Stimulated activated CD4-positive, alpha-beta T cell treated with anti-CD3 and anti-CD28 coated beads, Interleukin-1b, Interleukin-23, amount 100 ng/mL, for 1 hour (primary cell): ENCODE measurements at places on chromosomes 4 and X.
A peak's percentile ranks its signal among the peaks of the same experiment; 100 is the strongest.

GRCh38 chr4:176034499-176034898, 31.1 kb upstream of the WDR17 start:
- DNase-seq = no peak

GRCh38 chr4:138114434-138114833, 127.7 kb downstream of the SLC7A11 start:
- no peak for DNase-seq

DNA sequence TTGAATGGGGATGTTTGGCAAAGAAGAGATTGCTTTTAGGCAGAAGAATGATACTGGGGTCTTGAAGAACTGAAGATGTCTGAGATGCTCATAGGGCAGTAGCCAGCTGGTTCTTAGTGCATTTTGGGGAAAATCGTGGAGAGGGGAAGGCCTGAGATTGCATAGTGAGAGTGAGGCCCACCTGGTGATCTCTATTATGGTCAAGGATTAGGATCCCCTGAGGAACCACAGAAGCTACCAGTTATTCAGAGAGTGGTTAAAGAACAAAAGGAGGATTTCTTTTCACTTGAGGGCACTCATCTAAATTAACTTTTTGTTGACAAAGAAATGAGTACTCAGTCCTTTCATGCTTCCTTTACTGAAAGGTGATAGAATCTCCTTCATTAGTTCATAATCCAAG, 271.3 kb upstream of the HAND2 start:
- DNase-seq = no peak

- DNase-seq = no peak
Measured at GRCh38 chrX:85573801-85574200, 194.3 kb upstream of the POF1B start.

- peak; percentile 23 for DNase-seq
Measured at GRCh38 chrX:110167952-110168451, 149.9 kb downstream of the AMMECR1 start.

DNA sequence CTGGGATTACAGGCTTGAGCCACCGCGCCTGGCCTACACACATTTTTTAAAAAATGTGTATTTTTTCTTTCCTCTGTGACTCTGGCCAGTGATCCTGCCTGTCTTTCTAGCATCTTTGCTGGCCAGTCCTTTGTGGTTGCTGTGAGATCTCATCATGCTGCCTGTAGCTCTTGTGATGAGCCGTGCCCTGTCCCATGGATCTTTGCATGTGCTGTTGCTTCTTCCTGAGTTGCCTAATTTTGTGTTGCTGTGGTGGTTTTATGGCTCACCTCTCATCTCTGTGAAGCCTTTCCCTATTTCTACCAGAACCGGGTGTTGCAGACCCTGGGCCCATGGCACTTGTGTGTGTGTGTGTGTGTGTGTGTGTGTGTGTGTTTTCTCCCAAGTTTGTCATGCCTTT, 8.3 kb downstream of the NSD2 start:
- no peak for DNase-seq

GRCh38 chr4:164056426-164057142, 562.1 kb downstream of the TMA16 start:
- no peak for DNase-seq

- DNase-seq = no peak
Measured at GRCh38 chr4:122787940-122788339, 38.7 kb upstream of the FGF2 start.

DNA sequence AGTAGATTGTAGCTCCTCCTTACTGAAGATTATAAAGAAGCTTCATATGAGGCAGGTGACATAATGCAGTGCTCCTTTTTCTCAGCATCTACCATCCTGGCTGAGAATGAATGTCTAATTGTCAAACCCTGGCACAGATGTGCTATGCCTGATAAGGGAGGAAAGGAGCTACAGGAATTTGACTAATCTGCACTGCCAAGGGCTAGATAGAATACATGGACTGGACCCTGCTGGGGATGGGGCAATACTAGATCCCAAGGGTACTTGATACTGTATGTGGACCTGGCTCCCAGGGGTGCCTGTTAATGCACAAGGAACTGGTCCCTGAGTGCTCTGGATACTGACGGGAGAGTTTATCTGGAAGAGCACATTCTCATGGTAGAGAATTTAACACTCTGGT, 362.2 kb upstream of the EMCN start:
- DNase-seq = no peak

GRCh38 chrX:1601768-1602085, 10.3 kb downstream of the AKAP17A start:
- no peak for DNase-seq

DNA sequence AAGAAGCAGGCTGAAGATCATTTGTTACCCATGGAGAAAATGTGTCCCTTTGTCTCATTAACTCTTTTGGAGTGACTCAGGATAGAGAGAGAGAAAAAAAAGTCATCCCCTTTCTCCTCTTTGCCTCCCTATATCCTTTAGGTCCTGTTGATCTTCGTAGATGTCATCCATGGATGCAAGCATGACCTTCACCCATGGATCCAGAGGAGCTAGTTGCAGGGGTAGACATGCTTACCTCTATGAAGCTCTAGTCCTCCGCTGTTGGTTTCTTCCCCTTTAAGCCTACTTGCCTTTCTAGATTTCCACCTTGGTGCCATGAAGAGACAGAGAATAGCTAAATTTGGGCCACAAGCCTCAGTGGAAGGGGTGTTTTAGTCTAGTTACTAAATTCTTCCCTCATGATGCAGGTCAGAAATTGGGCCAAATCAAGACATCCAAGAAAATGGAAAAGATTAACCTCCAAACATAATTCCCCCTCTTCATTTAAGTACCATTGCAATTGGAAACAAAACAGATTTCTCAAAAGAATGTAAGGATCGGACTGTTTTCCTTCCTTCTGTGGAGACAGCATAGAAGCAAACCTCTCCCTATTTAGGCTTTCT, 178.4 kb downstream of the TECRL start:
- no peak for DNase-seq

DNA sequence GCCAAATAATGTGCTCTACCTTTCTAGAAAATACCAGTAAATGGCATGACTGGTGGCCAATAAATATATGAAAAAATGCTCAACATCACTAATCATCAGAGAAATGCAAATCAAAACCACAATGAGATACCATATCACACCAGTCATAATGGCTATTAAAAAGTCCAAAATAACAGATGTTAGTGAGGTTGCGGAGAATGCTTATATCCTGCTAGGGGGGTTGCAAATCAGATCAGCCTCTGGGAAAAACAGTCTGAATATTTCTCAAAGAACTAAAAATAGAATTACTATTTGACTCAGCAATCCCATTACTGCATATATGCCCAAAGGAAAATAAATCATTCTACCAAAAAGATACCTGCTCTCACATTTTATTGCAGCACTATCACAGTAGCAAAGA, 115.1 kb downstream of the RASGEF1B start:
- DNase-seq = no peak

GRCh38 chrX:119690921-119691716, 1.8 kb downstream of the SEPTIN6 start:
- DNase-seq = no peak

GRCh38 chr4:57220172-57220571, 110.0 kb upstream of the IGFBP7 start:
- no peak for DNase-seq

GRCh38 chrX:13158911-13159310, 114.5 kb upstream of the FAM9C start:
- DNase-seq = no peak

GRCh38 chr4:5635826-5636195, 72.5 kb downstream of the EVC2 start:
- no peak for DNase-seq

GRCh38 chr4:184280591-184281071, 63.0 kb upstream of the ENPP6 start:
- no peak for DNase-seq

DNA sequence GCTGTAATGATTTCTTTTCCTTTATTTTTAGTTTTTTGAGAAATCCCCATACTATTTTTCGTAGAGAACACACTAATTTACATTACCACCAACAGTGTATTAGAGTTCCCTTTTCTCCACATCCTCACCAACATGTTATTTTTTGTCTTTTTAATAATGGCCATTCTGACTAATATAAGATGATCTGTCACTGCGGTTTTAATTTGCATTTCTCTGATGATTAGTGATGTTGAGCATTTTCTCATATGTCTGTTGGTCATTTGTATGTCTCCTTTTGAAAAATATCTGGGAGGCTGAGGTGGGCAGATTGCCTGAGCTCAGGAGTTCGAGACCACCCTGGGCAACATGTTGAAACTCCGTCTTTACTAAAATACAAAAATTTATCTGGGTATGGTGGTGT, 30.2 kb downstream of the SPINK2 start:
- no peak for DNase-seq

DNA sequence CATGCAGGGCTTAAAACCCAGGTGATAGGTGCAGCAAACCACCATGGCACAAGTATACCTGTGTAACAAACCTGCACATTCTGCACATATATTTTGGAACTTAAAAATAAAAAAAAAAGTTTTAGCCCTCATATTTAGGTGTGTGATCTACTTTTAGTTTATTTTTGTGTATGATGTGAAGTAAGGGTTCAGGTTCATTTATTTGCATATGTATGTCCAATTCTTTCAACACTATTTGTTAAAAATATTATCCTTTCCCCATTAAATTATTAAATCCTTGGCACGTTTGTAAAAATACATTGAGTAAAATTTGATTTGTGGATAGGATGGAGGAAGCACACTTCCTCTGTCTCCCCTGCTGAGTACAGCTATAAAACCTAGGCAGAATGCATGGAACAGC, 12.9 kb downstream of the RAB39B start:
- no peak for DNase-seq

- DNase-seq = no peak
Measured at GRCh38 chrX:6910218-6910617, 237.3 kb upstream of the STS start.

DNA sequence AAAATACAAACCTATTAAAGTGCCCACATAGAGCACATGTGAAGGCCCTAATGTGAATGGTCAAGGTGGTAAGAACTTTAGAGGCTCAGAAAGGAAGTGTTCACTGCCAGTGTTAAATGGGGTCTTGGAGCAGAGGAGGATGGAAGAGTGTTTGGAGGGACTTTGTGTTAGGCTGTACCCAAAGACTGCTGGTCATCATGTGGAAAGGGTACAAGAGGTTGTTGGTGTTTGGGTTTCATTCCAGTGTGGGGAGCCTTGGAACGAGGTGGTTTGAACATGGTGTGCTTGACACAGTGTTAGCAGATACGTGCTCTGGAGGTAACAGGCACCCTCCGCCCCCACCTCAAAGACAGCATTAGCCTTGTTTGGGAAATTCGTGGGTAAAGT, 73.1 kb downstream of the RAPGEF2 start:
- DNase-seq = no peak

DNA sequence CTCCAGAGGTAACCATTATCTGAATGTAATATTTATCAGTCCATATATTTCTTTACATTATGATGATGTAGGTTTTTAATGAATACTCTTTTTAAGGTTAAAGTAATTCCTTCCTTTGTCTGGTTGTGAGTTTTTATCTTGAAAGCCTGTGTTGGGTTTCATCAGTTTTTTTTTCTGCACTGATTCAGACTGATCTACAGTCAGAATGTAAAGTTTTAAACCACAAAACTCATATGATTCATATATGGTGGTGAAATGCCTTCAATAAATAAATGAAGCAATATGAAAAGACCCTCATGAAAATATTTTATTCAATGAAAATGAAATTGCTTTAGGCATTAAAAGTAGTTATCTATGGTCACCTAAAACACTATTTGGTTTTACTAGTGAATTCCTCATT, 47.1 kb downstream of the SORBS2 start:
- no peak for DNase-seq

DNA sequence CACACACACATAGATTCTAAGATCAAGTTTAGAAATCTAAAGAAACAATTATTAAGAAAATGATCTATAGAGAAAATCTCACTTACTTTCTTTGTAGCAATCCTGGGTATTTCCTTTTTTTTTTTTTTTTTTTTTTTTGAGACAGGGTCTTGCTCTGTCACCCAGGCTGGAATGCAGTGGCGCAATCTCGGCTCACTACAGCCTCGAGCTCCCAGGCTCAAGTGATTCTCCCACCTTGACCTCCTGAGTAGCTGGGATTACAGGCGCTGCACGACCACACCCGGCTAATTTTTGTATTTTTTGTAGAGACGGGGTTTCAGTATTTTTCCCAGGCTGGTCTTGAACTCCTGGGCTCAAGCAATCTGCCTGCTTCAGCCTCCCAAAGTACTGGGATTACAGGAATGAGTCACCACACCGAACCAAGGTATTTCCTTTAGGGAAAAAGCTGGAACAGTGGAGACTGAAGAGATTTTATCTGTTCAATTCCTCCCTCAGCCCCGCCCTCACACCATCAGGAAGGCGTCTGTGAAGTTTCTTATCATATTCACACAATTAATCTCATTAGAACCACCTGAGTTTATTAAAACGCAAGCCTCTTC, at the start of gene TRIML2:
Gene TRIML2 (minus strand): TSS at position 447 of the 599 bp plus-strand sequence. CDS start 4,235 bp downstream, outside the sequence.
- DNase-seq = no peak

GRCh38 chr4:81062001-81062400, 31.5 kb downstream of the BMP3 start:
- no peak for DNase-seq

DNA sequence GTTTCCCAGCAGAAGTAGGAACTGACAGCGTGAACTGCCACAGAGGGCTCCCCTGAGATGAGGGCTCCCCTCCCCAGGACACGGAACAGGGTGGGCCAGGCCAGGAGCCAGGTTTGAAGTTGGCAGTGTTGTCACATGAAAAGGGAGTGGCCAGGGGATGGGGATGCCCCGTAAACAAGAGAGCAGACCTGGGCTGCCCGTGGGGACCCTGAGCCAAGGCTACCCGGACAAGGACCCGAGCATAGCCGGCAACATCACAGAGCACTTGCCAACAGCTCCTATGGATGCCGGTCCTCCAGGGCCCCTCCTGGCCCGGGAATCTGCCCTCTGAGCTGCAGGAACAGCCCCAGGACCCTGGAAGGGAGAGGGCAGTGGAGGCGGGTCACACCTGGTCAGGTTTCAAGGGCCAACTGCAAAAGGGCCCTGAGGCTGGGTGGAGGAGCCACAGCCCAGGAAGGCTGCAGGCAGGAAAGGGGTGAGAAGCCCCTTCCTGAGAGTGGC, 102.1 kb downstream of the CPZ start:
- no peak for DNase-seq

DNA sequence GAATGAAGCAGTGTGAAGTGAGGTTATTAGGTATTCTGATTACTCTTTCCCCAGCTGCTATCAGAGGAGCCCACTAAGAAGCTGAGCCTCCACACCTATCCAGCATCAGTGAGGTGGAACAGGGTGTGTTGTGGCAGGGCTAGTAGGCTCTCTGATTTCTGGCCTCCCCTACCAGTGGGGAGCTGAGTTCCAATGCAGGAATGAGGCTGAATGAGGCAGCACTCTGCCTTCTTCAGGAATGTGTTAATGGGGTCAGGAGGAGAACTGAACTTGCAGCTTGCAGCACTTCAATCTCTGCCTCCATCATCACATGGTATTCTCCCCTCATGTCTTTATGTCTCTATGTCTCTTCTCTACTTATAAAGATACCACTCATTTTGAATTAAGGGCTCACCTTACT, 26.9 kb downstream of the SOX3 start:
- DNase-seq = no peak

DNA sequence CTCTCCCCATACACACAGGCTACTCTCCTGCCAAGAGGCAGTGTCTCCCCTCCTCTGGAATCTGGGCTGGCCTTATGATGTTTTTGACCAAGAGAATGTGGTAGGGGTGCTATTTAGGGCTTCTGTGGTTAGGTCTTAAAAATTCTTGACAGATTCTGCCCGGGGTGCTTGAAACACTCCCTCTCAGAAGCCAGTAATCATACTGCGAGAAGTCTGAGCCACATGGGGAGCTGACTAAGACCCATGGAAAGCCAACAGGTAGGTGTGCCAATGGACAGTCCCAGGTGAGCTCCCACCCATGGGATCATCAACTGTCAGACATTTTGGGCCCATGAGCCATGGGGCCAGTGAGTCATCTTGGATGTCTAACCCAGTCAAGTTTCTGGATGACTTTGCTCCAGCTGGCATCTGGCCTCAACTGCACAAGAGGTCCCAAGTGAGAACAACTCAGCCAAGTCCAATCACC, 315.7 kb downstream of the FBXW7 start:
- no peak for DNase-seq
